Kidney epithelial cell (primary cell): ENCODE measurements at places on chromosomes 7 and 10.

- no peak for DNase-seq
Measured at GRCh38 chr10:92839191-92840085, 8.9 kb upstream of the EXOC6 start.

GRCh38 chr10:6201516-6201975 lies 1.2 kb upstream of the PFKFB3 start:
- no peak for DNase-seq

- no peak for DNase-seq
Measured at GRCh38 chr7:106797937-106798336, 67.1 kb upstream of the PIK3CG start.

GRCh38 chr7:84688671-84689070 lies 494.1 kb upstream of the SEMA3A start:
- DNase-seq: no peak

- DNase-seq: no peak
Measured at GRCh38 chr7:86479144-86479543, 164.6 kb upstream of the GRM3 start.

DNA sequence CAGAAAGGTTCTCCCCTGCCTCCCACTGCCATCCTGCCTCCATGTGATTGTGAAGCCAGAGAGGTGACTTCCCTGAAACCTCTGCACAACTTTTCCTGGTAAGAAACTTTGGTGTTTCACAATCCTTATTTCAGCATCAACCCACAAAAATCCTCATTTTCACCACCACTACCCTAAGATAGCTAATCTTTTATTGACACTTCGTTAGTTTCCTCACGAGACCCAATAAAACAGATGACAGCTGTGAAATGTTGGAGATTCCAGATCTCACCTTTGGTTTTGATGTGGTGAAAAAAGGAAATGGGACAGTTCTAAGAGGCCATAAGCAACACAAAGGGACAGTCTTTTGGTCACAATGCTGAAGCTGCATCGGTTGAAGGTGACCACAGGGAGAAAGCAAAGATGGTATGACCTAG lies 59.9 kb upstream of the TM9SF3 start:
- DNase-seq: no peak

DNA sequence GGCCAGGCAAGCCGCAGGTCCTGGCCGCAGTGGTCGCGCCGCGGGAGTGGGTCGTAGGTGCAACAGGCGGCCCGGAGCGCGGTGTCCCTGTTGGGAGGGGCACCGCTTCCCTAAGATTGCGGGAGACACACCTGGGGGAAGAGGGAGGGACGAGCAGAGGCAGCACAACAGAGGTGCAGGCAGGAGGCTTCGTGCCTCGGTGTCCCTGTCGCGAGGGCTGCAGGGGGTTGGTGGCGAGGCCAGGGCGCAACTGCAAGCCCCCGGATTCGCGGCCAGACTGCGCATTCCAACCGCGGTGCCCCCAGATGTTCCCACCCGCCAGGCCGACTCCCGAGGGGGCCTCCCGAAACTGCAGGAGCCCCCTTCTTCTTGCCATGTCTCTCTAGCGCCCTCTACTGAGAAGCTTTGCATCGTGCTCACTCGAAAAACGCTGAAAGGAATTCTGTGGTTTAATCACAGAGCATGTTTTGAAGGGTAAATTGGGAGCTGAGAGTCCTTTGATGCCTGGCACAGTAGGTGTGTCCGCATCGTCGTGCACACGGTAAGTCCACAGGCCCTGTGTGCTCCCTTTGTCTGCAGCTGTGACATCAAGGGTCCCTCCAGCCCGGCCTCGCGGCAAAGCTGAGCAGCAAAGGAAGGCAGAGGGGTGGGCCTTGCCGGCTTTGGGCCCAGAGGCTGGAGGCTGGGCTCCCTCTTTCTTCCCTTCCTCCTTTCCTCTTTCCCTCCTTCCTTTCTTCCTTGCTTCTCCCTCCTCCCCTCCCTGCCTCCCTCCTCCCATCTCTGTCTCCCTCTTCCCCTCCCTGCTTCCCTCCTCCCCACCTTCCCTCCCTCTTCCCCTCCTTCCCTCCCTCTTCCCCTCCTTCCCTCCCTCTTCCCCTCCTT lies 6.2 kb upstream of the MBL2 start:
- no peak for DNase-seq

GRCh38 chr7:51824050-51824449 lies 507.4 kb upstream of the COBL start:
- DNase-seq: no peak

DNA sequence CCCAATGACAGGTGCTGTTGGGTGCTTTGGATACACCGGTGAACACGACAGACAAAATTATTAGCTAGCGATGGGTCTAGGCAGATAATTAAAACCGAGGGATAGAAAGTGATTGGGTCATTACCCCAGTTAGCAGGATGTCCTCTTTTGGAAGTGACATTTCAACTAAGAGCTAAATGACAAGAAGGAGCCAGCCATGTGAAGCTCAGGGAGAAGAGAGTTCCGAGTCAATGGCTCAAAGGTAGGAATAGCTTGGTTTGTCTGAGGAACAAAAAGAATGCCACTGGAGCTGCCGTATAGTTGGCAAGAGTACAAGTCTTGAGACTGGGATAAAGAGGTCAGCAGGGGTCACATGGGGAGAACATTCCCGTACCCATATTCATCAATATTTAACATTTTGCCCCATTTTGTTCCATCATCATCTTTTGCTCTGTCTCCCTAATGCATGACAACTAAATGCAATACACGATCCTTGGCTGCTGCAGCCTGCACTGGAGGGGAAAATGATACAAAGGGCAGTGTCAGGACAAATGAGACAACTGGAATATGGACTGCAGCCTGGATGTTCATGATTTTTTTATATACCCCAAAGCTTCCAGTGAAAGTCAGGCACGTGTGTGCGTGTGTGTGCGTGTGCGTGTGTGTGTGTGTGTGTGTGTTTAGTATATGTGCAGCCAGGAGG lies 115.7 kb downstream of the ICA1 start:
- no peak for DNase-seq

- no peak for DNase-seq
Measured at GRCh38 chr7:99406557-99406956, 1.8 kb downstream of the PDAP1 start.

DNA sequence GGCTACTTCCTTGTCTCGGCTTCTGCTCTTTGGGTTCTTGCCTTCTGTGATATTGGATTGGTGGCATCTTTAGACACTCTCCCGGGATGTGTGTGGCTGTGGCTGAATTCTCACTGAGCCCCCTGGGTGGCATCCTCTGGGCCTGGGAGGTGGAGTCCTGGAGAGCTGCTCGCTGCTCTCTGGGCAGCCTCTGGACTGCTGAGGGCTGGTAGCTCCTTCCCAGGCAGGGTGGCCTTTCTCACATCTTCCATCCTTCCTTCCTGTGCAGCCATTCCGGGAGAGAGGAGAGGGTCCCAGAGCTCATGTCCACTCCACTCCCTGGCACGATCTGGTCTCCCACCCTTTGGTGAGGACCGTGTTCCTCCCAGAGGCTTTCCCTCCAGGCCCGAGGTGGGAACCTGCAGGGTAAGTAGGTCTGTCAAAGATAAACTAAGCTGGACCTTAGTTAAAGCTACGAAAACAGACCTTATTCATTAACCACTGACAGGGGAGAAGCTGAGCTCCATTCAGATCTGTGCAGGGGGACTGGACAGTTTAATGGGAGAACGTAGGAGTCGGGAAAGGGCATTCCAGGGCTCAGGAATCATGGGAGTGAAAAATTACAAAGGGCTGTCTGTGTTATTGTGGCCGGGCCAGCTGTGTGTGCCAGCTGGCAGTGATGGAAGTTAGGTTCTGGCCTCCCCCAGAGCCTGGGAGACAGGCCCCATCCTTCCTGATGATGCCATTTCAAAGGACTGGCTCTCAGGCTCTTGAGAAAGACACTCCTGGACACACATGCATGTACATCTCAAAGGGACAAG lies 8.7 kb downstream of the ATP6V0E2 start:
- no peak for DNase-seq

GRCh38 chr7:142636751-142637150 lies 112.5 kb upstream of the PRSS1 start:
- no peak for DNase-seq

DNA sequence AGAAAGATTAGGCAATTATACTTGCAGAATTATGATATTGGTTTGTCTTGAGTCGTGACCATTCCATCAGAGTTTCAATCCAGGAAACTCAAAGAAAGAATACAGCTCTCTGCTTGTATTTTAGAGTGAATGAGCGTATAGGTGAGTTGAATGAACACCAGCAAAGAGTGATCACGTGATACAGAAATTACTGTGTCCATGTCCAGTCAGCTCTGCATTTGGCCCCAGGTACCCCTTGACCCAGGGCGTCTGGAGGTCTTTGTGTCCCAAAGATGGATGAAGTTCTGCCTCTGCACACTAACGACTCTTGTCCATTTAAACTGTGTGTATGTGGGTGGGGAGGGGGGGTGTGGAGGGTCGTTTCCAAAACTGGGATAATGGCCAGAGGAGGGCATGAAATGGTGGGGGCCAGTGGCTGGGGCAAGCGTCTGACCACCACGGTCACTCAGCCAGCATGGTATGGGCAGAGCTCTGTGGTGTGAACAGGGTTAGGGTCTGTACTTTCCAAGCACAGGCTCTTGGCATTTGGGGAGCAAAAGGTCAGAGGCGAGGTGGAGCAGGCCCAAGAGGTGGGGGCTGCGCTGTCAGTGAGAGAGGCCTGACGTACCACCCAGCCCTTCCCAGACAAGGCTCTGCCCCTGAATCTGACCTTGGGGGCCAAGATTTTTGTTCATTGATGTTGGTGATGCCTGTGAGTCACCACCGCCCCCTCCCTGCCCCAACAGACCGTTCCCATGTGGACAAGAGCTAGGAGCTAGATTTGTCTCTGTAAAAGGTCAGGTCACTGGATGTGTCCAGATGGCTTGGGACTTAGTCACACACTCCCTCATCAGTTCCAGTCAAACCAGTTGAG lies 1.4 kb downstream of the PTPRE start:
- peak; percentile 63 for DNase-seq

DNA sequence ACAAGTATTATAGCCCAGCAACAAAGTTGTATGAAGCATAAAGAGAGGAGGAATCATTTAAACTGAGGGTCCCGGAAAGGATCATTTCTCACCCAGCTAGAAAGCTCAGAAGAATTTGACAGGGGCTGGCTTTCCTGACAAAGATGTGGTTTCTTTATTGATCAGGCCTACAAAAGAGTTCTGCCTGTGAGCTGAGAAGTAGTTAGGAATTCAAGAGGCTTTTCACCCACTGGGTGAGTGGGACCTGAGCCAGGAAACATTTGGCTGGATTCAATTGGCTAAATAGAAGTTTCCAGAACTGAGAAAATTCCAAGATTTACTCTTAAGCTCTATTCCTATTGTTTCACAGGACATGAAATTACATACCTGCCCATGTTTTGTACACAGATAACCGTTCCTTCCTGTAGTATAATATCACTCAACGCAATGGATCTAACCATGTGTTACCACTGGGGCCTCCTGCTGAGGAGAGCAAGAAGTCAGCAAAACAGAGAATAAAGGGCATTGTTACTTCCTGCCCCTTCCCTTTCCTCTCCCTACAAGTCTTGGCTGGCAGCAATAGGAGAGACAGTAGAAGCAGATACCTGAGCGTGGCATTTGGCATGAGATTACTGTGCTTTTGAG lies 53.9 kb upstream of the PAPSS2 start:
- DNase-seq: no peak
